SIG-M5 (cell line): ENCODE measurements at places on chromosomes 12 and 14.

DNA sequence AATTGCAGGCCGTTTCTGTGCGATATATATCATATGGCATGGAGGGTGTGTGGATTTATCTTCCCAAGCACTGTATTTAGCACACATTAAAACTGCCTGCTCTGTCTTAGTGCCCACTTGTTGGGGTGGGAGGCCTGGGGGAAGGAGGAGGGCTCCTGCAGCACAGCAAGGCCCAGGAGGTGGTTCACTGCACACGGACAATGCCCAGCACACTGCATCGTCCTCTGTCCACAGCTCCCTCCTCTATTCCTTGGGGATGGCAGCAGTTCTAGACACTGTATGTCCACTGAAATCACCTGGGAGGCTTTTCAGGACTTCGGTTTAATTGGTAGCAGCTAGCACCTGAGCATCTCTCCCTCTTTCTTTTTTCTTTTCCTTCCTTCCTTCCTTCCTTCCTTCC lies 161.2 kb downstream of the KTN1 start:
- no peak for DNase-seq

- DNase-seq: no peak
Measured at GRCh38 chr12:14111230-14111865, 129.9 kb upstream of the GRIN2B start.

- no peak for DNase-seq
Measured at GRCh38 chr14:89476354-89476896, 59.4 kb upstream of the FOXN3 start.

DNA sequence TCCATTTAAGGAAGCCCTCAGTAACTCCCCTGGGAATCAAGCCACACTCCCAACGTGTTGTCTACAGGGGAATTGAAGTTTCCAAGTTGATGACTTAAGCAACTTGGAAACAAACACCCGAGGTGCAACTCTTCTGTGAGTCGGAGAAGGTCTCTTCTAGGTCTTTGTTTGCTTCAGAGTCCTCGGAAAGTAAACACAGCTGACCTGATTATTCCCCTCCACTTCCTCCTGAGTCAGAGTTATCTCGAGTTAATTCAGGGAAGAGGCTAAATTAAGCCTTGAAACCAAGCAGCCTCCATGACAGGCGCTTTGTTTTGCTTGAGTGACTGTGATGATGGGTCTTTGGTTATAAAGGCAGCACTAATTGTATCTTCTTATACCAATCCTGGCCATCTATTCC lies 41.8 kb downstream of the TUNAR start:
- DNase-seq: no peak

- DNase-seq: no peak
Measured at GRCh38 chr12:2409656-2410265, 357.0 kb downstream of the CACNA1C start.

- no peak for DNase-seq
Measured at GRCh38 chr14:21069388-21070082, 569 bp upstream of the ARHGEF40 start.

DNA sequence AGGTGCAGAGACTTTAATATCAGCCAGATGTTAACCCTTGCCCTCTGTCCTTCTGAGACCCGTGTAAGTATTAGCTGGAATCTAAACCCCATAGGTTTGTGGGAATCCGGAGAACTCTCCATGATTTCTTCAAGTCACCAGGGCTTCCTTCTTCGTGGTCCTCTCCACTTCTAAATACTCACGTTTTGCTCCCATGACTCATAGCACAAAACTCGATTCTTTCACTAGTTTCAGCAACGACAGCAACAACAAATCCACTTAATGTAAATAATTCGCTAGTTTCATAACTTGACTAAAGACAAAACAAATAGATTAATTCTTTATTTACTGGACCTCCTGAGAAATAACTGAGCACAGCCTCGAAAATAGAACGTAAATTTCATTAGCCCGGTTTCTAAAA lies 4.4 kb upstream of the CLEC2A start:
- DNase-seq: no peak

- no peak for DNase-seq
Measured at GRCh38 chr12:64884728-64885127, 60.3 kb downstream of the TBC1D30 start.

- DNase-seq: no peak
Measured at GRCh38 chr14:88985654-88986053, 161.2 kb downstream of the TTC8 start.

DNA sequence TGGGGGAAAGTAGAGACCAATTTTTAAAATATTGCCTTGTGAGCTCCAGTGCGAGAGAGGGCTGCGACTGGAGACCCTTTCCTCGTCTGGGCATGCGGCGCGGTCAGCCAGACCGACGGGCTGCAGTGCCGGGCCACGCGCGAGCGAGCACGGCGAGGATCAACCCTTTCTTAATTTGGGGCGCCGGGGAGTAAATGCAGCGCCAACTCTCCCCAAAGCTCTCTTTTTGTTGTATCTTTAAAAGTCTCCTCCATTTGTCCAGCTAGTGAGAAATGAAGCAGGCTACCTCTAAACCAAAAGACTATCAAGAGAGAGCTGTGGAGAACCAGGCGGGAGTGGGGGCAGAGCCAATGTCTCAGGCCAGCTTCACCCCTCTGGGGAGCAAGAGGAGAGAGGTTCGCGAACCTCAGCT lies 1.4 kb downstream of the SIX1 start:
- DNase-seq: no peak

DNA sequence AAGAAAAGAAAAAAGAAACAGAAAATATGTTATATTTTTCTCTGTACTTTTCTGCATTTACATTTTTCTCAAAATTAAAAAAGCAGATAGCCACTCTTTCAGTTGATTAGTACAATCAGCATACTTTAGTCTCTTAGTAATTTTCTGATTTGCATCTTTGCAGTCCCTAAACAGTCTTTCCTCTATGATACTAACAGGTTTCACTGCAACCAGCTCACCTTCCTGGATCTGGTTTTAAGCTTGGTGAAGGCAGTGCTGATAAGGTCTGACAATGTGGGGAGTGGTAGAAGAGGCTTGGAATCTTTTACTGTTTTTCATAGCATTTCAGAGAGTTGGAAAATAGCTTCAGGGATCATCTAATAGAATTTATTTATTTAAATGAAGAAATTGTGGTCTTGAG lies 457.6 kb downstream of the ZFP36L1 start:
- no peak for DNase-seq

- DNase-seq: no peak
Measured at GRCh38 chr12:12899530-12900380, 8.4 kb downstream of the GPRC5A start.
